A673 (cell line): ENCODE measurements at places on chromosomes 6 and 20. TPM values are rescaled to one million over a fixed set of nuclear protein-coding genes. Genes with fewer than 3 reads are reported as not detected.

- no peak overlapping the region for H3K27ac ChIP-seq
- H3K36me3 ChIP-seq = no peaks in the 10 kb centered on the region
- H3K4me3 ChIP-seq = no peak overlapping the region
- no peaks in the 10 kb centered on the region for H3K4me1 ChIP-seq
- no peak for DNase-seq
- no peaks in the 10 kb centered on the region for H3K27me3 ChIP-seq
These were observed 13.3 kb downstream of the DUSP22 start for GRCh38 chr6:305371-306206.

- DNase-seq = no peak
- H3K4me3 ChIP-seq = no peak overlapping the region
- no peaks in the 10 kb centered on the region for H3K4me1 ChIP-seq
- no peak overlapping the region for H3K27ac ChIP-seq
These were observed 72.0 kb upstream of the INSM1 start for GRCh38 chr20:20295621-20296498.

GRCh38 chr20:433300-433975 lies 25.3 kb downstream of the RBCK1 start:
- no peak for DNase-seq
- H3K27ac ChIP-seq = no peak overlapping the region
- peaks cover 38% of the 10 kb centered on the region for H3K36me3 ChIP-seq
- no peaks in the 10 kb centered on the region for H3K27me3 ChIP-seq
- H3K4me1 ChIP-seq = no peaks in the 10 kb centered on the region
- no peak overlapping the region for H3K4me3 ChIP-seq

The TMEM170B gene
- total RNA-seq = 9.5 and 11.4 TPM in 2 replicates

The SSR1 gene
- total RNA-seq = 152 and 161 TPM in 2 replicates

The SLC35B2 gene
- 45.8 and 52.0 TPM in 2 replicates for total RNA-seq
